ENCODE measurements at places on chromosomes 2 and 18.
A peak's percentile ranks its signal among the peaks of the same experiment; 100 is the strongest.

DNA sequence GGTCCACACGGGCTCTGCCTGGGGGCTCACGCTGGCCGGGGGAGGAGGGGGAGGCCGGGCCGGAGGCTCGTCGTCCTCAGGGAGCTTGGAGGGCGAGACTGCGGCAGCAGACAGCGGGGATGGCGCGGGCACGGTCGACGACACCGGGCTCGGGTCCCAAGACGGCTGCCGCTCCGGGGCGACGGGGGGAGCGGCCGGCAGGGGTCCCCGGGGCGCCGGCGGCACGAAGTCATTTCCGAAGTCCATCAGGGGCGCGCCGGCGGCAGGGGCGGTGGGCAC is 491 bp downstream of the RTN4 start:
- no peak for DNase-seq

DNA sequence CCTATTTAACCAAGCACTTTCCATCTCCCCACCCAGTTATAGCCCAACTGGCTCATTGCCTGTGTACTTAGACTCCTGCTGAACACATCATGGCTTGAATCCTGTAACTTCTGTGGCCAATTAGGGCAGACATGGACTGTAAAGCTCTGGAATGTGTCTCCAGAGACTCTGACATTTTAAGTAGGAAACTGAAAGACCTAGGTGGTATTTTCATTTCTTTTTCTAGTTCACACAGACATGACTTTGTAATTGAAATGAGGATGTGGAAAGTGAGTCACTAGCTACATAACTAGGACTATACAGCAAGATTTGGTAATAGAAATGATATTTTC is 12.2 kb downstream of the DOK1 start:
- peak; percentile 92 for DNase-seq

- no peak for DNase-seq
These were observed 140.8 kb downstream of the FAM210A start for GRCh38 chr18:13585379-13586153.

DNA sequence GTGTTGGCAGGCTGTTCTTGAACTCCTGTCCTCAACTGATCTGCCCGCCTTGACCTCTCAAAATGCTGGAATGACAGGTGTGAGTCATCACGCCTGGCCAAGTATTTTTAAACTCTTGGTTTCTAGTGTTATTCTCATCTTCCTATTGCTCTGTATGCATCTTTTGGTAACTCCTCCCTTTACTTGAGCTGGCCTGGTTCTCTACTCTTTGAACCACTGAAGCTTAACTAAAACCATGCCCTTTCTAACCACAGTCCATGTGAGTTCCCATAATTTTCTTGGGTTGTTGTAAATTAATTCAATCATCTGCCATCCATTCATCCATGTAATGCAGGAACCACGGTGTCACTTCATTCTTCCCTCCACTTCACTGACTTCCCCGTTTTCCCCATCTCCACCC is 1131.3 kb downstream of the DPP10 start:
- no peak for DNase-seq

DNA sequence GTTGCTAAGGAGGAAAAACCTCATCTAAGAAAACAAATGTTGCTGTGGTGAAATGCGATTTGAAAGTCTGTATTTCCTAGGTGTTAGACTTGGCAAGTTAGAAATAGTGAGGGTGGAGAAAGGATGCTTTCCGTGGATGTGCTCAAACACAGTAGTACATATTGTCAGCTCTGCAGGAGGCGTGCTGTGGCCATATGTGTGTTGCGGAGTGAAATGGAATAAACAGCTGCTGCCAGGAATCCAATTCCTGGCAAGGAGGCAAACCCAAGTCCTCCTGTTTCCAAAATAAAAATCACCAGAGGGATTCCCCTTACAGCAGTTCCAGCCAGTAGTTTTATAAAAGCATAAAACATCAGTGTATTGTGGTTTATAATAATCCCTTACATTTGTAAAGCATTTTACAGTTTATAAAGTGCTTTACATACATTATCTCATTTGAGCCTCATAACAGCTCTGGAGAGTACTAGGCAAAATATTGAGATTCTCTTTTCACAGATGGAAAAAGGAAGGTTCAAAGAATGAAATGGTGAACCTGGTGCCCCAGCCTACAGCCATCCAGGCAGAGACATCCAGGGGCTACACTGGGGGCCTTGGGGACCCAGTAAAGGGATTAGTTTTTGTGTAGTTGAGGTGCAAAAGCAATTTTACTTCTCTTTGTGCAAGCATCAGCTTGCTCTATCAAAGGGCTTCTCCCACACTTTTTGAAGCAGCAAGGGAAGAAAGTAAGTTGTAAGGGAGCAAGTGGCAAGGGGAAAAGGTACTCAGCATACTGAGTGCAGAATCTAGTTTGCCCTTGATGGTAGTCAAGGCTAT is 206.0 kb downstream of the AGPS start:
- peak; percentile 26 for DNase-seq

DNA sequence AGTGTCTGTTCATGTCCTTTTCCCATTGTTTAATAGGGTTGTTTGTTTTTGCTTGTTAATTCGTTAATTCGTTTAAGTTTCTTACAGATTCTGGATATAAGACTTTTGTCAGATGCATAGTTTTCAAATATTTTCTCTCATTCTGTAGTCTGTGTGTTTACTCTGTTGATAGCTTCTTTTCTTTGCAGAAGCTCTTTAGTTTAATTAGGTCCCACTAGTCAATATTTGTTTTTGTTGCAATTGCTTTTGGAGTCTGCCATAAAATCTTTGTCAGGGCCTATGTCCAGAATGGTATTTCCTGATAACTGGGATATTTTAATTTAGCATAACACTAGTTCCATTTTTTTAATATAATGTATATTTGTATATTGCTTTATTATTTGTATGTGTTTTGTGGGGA is 1380.1 kb downstream of the SUCLG1 start:
- no peak for DNase-seq

GRCh38 chr18:22428672-22429071 is 11.0 kb upstream of the CTAGE1 start:
- DNase-seq: no peak

GRCh38 chr18:53946594-53946993 is 277.9 kb downstream of the MBD2 start:
- peak; percentile 25 for DNase-seq

- DNase-seq: no peak
These were observed 44.7 kb upstream of the FAHD2A start for GRCh38 chr2:95357717-95358280.

DNA sequence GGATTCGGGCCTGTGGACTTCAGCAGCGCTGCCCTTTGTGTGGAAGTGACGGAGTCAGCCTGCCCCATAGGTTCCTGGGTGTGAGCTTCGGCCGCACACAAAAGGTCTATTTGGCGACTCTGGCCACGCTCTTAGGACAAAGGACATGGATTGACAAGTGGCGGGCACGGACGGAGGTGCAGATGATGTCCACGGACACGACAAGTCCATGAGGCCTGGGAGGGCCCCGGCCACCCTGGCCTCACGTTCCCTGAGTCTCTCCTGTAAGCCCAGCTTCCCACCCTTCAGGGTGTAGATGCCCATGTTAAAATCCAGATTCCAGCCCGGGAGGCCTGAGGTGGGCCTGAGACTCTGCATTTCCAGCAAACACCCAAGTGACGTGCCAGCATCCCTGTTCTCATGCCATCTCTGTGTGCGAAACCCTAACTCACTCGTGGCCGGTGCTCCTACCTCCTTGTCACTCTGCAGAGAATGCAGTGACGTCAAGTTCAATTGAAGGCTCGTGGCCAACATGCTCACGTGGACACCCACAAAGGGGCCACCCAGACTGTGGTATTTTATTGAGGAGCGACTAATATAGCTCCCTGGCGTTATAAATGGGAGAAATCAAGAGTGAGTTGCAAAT is 111.7 kb downstream of the RTP5 start:
- DNase-seq: no peak

DNA sequence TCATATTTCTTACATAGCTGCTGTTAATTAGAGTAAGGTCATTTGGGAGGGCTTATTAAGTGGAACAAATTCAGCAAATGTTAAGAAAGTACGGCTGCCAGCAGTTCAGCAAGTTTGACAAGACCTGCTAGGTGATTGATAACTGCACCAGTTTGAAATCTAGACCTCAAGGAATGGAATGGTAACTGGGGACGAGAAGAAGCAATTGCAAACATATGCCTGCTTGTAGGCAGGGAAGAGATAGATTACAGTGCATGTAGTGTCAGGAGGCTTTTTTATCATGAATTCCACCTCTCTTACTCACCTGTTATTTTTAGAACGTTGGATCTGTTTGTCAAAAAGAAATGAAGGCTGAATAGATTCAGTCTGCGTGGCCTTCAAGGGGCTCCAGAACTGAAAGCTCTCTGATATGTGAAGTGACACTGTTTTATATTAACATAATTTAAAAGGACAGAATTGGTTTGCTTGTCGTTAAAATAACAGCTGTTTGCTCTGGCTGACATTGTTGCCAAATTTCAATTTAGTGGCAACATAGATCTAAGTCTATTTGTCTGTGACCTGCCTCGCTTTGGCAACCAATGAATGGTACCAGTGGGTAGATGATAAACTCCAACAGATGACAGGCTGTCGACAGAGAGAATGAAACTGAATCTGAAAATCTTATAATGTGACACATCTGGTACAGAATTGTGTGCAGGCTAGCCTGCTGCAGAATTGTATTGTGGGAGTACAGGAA is 199.3 kb downstream of the ZNF407 start:
- DNase-seq: peak; percentile 84

- peak; percentile 43 for DNase-seq
These were observed 301.6 kb downstream of the AFF3 start for GRCh38 chr2:99840831-99841230.

DNA sequence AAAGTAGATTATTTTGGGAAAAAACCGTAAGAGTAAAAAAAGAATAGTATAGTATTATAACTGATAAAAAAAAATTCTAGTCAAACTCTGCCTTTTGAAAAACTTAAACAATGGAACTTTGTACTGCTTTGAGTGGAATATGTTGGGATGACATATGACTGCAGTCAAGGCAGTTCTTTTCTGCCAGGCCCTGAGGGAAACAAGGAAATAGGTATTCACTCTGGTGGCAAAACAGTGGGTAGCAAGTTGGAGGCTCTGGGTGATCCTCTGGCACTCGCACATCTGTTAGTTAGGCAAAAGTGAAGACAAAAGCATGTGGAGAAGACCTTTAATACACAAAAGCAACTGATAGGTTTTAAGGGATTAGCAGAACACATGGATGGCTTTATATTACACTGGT is 102.2 kb downstream of the ARHGEF33 start:
- DNase-seq: no peak

- no peak for DNase-seq
These were observed 25.7 kb upstream of the NCL start for GRCh38 chr2:231489990-231490389.

GRCh38 chr18:10371165-10371564 is 83.3 kb upstream of the APCDD1 start:
- no peak for DNase-seq

GRCh38 chr2:39728941-39729351 is 50.1 kb downstream of the THUMPD2 start:
- peak; percentile 65 for DNase-seq

GRCh38 chr2:208329485-208329884 is 63.4 kb downstream of the PIKFYVE start:
- no peak for DNase-seq

DNA sequence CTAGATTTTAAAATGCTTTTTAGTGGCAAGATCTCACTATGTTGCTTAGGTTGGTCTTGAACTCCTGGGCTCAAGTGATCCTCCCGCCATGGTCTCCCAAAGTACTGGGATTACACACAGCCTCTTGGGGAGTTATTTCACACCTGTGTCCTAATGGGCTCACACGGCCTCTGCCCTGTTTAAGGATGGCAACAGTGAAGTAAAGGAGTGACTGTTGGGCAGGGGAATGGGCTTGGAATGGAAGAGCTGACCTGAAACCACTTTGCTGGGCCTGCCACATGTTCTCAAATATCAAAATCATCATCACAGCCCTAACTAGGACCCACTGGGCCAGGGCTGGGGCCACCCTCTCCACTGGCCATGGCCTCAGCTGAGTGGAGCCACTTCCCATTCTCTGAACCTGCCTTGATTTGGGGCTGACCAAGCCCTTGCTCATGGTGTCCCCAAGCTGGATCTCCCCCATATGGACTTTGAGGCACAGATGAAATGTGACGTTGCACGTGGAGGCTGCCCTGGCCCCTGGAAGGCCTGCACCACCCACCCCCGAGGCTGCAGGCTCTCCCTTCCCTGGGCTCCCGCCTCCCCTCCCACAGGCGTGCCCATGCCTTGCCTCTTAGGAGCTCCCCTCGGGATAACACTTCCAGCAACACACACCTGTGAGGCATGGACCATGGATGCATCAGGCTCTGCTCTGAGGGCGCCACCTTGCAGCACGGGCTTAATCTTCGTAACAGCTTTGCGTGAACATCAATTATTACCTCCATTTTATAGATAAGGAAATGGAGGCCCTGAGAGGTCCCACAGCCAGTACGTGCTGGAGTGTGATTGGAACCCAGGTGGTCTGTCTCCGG is 71.8 kb upstream of the SMAD7 start:
- DNase-seq: no peak

GRCh38 chr2:18659915-18660314 is 70.5 kb upstream of the NT5C1B start:
- no peak for DNase-seq

DNA sequence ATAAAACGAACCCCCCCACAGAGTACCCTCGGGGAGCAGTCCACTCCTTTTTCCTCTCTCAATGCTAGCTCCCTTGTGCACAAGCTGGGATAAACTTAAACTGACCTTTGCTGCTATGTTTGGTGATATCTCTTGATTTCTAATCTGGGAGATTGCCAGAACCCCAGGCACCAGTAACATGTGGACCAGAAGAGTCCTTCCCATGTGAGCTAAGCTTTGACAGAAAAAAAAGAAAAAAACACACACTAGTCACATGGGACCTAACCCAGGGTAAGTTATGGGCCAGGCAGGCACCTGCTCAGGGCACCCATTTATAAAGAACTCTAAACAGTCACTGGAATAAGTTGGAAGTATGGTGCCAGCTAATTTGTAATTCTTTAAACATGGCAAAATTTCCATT is 242.6 kb downstream of the EN1 start:
- no peak for DNase-seq

DNA sequence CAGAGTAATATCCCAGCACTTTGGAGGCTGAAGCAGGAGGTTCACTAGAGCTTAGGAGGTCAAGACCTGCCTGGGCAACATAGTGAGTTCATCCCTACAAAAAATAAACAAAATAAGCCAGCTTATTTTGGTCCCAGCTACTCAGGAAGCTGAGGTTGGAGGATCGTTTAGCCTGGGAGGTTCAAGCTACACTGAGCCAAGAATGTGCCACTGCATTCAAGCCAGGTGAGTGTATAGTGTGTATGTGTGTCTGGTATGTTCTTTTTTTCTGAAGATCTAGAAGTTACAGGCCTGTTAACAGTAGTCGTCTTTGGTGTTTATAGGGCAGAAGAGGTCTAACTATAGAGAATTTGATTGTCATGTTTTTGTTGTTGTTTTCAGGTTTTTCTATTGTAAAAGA is 40.2 kb downstream of the ZC3H15 start:
- DNase-seq: peak; percentile 37

DNA sequence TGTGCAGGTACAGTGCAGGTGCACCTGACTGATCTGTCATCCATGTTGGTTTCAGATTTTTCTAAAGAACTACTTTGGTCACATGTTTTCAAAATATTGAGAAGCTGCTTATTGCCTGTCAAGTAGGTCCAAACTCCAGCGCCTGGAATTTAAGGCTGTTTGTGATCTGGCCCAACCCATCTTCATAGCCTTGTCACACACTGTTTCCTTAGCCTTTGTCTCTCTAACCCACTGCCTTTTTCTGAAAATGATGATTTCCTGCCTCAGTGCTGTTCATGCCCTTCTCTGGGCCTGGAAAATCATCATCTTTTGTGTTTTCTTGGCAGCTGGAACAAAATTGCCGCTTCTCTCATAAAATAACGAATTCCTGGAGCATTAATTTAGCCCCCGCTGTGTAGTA is 7.2 kb downstream of the LIMS1 start:
- DNase-seq: no peak

All from astrocyte (in vitro differentiated cells and primary cell).